Upper lobe of right lung (tissue), 1 donor: ENCODE measurements at places on chromosomes 1 and 21. TPM values are rescaled to one million over a fixed set of nuclear protein-coding genes. Genes with fewer than 3 reads are reported as not detected.

Gene SYNC
- total RNA-seq: 16.9 TPM

Gene MAP10
- total RNA-seq: 2.1 TPM

Gene MATN1
- total RNA-seq: not detected

Gene TMEM39B
- total RNA-seq: 18.1 TPM

Gene PTPN7
- 7.3 TPM for total RNA-seq

Gene SRSF4
- total RNA-seq: 89.0 TPM

Gene CELF3
- total RNA-seq: not detected

Gene TM2D1
- total RNA-seq: 41.0 TPM

Gene CDK18
- 31.6 TPM for total RNA-seq

Gene DCST1
- not detected for total RNA-seq

GRCh38 chr1:232822530-232822929, 17.3 kb downstream of the MAP10 start:
- DNase-seq: no peak

GRCh38 chr21:28200726-28201125, 792.0 kb downstream of the LTN1 start:
- no peak for DNase-seq

- DNase-seq: no peak
Measured at GRCh38 chr1:10575616-10576015, 100.9 kb downstream of the PEX14 start.

DNA sequence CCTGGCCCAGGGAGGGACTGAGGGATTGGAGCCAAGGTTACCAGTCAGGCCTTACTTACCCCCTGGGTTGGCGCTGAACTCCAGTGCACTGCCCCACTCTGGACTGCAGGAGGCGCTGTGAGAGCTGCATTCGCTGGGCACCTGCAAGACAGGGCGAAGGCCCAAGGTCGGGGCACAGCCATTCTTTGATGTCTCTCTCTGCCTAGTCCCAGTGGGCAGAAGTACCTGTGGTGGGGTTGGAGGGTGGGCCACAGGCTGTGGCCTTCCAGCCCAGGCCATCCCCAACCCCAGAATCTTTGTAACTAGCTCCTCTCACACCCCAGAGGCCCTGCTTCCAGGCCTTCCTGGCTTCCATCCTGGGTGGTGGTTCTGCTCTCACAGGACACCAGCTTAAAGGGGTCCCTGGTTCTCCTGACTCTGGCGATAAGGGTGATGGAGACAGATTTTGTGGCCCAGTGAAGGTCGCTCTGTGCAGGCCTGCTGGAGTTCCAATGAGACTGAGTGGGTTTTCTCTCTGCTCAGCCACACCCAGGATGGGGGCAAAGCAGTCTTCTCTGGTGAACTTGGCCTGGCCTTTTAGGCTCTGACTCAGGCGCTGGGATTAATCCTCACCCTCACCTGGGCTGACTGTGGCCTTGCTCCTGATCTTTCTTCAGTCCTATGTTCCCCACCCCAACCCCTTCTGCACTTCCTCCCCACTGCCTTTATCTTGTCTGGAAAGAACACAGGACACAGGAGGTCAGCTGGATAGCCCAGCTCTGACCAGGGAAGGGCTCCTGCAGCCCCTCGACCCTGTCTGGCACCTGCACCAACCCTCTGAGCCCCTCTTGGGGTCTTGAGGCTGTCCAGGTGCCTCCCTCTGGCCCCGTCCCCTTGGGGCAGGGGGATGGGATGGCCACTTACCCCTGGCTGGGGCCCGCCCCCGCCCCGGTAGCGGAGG, 954 bp downstream of the MYOG start:
- no peak for DNase-seq

DNA sequence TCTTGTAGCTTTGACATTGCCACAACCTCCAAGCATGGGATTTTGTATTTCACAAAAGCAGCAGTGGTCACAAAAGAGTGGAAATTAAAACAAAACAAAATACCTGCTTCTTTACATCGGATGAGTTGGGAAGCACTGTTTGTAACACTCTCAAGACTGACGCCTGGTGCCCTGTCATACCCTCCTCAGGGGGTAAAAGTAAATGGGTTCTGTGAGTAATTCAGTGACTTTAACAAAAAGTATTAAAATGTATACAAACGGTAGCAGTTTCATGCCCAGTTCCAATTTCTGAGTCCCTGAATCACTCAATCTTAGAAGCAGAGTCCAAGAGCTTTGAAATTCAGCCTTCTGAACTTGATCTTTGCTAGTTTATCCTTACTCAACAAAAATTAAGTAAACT, 152.5 kb downstream of the TIAM1 start:
- no peak for DNase-seq

GRCh38 chr1:244218220-244218619, 167.1 kb downstream of the ZBTB18 start:
- DNase-seq: no peak

- DNase-seq: no peak
Measured at GRCh38 chr1:19644681-19645410, 735 bp downstream of the NBL1 start.

DNA sequence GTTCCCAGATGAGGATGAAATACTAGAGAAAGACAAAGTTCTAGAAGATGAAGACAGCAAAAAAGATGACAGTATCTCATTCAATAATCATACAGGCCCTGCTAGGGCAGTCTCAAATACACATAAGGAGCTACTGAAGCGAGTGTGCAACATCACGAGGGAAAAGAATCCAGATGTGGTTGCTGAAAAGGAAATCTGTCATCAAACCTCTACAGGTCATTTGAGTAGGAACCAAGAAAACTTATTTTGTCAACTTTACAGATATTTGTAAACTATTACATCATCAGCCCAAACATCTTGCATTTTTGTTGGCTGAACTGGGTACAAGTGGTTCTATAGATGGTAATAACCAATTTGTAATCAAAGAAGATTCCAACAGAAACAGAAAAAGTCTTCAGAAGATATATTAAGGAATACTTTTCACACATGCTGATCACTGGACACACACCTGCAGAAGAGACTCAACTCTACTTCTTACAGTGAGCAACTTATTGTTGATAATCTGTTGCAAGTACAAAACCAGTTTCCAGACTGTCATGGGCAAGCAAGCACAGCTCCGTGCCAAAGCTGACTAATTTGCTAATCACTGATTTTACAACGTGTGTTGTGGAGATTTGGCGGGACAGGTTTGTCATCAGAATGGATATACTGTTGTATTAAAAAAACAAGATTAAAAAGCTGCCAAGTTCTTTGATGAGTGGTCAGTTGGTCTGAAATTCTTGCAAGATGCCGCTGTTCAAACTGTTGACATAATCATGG, 42.1 kb downstream of the TRIM33 start:
- no peak for DNase-seq

- no peak for DNase-seq
Measured at GRCh38 chr1:58500043-58500442, 46.5 kb downstream of the OMA1 start.

DNA sequence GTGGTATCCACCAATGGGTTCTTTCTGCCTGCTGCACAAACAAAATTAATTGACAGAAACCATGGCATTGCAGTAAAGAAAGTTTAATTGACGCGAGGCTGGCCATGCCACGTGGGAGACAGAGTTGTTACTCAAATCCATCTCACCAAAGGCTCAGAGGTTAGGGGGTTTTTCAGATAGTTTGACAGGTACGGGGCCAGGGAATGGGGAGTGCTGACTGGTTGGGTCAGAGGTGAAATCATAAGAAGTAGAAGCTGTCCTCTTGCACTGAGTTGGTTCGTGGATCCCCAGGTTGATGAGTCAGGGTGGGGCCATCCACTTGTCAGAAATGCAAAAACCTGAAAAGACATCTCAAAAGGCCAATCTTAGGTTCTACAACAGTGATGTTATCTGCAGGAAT, 941 bp upstream of the TBCE start:
- no peak for DNase-seq

DNA sequence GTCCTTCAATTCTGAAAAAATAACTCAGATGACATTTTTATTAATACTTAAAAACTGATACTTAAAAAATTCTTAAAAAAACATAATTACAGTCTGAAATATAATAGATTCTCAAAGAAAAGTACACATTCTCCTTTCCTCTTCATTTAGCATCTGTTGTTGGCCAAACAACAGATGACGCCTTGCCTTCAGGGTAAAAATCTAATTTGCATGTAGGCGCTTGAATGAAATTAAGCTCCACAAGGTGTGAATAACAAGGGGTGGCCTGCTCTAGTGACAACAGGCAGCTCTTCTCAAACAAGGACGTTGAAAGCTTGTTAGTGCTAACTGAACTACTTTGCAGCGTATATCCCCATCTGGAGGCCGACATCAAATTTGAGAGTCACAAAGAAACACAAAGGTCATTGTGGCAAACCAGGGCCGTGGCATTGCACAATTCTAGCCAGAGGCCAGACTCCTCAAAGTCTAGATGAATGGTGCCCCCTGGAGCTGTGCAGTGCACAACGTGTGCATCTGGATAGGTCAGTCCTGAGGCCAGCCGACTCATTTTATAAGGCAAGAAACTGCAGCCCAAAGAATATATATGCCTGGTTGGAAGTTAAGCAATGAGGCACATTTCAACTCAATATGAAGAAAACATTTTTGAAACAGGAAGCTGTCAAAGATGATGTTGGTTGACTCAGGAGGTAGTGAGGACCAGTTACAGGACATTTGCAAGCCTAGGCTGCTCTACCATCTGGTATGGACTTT, 459.2 kb upstream of the RUNX1 start:
- peak; percentile 80 for DNase-seq

DNA sequence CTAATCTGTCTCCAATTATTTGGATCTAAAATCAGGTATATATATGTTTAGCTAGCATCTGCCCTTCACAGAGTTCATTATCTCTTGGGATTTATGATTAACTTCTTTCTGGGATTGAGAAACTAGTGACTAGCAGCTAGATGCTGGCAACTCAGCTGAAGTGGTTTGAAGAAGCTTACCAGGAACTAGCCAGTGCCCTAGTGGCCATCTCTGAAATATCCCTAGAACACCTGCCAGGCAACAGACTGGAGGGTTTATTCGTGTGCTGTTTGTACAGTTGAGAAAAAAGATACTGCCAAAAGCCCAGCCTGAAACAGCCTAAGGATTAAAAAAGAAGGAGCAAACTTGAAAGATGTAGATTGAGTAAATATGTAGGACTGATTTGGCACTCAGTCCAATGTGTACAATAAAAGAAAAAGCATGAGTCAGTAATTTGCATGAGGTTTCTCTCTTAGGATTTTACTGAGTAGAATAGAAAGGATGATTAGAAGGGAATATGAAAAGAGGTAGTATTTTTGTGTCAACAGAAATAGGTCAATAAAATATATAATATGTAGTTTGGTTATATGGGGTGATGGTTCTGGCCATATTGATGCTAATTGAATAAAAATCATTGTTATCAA, 1144.6 kb upstream of the ADGRL2 start:
- no peak for DNase-seq

GRCh38 chr1:58575551-58576324, 1.3 kb downstream of the TACSTD2 start:
- no peak for DNase-seq

DNA sequence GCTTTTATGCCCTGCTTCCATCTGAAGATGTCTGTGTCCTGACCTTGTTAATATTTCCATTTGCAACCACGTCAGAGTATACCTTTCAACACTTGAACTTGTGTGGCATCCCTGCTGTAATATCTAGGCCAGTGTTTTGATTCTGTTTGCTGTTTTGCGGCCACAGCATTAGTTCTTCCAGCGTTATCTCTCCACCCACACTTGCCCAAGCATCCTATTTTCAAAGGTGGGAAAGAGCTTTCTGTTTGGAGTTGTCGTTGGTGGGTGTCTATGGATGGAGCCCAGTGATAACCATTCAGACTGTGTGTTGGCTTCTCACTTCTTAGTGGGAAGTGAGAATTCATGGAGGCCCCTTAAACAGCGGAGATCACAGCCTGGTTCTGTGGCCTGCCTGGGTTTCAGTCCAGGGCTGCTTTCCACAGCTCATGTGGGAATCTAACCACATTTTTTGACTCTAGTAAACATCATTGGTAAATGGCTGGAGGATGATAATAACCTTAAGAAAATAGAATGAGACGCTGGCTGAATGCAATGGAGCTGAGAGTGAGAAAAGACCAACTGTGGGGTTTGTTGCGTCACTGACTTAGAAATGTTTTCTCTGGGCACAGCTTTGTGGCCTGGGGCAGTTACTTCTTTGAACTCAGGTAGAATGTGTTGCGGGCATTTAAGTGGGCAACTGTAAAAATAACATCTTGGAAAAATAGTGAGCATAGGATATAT, 7.6 kb downstream of the TENT5C start:
- DNase-seq: no peak

- no peak for DNase-seq
Measured at GRCh38 chr1:168372861-168373371, 92.2 kb downstream of the TBX19 start.

DNA sequence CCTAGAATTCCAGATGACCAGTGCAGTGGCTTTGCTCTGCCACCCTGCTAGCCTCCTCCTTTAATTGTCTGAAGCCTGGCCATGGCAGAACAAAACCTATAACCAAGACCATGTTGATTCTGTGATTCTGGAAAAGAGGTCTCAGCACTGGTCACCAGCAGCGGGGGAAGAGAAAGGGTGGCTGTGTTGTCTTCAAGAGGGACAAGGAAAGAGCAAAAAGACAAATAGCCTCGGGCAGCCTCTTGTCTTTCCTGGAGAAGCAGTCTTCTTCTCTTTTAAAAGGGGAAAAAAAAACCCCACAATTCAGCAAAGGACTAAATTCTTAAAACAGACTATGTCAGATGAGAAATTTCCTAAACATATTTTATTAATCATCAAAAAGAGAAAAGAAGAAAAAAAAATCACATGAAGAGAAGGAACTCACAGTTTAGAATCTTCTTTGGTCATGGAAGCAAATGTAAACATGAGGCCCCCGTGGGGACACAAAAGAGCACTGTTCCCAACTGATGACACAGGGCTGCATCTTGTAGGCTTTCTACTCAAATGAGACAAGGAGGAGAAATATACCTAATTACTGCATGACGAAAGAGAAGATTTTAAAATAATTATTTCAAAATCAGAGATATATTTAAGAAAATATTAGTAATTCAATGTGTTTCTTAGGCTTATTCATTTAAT, 36.3 kb upstream of the RAP1GAP start:
- no peak for DNase-seq

GRCh38 chr1:27727126-27727525, 1.4 kb downstream of the FAM76A start:
- DNase-seq: no peak

DNA sequence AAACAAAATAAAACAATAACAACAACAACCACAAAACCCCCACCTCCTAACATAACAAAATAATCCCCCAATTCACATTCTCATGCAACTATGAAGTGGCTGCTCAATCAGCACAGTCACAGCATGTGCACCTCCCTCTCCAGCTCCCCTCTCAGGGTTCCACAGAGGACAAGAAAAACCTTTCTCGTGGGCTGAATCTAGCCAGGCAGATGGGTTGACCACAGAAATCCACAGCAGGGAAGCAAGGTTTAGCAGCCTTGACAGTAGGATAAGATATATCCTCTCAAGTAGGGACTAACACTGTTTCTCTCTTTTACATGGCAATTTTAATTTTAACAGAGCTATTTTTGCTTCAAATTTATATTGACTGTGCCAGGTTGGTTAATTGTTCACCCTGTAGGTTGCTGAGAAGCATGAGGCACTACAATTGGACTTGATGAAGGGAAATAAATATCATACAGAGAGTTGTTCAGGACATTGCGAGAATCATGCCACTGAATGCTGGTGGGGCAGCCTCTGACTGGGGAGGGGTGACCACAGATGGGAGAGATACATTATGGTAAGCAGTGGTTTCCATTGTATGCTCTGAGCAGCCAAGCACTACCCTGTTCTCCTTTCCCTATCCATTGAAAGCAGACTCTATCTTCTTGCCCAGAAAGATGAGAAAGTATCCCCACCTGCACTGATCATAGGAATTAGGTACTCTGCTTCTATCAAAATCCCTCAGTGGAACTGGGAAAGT, 535.1 kb downstream of the DPYD start:
- no peak for DNase-seq

GRCh38 chr21:38888991-38889561, 83.3 kb downstream of the ETS2 start:
- no peak for DNase-seq

- DNase-seq: peak; percentile 36
Measured at GRCh38 chr1:43315963-43316737, 15.4 kb downstream of the TIE1 start.
